Stimulated activated CD4-positive, alpha-beta T cell treated with anti-CD3 and anti-CD28 coated beads, TNF-alpha, amount 100 ng/mL, for 48 hours (primary cell): ENCODE measurements at places on chromosomes 2 and 18.

DNA sequence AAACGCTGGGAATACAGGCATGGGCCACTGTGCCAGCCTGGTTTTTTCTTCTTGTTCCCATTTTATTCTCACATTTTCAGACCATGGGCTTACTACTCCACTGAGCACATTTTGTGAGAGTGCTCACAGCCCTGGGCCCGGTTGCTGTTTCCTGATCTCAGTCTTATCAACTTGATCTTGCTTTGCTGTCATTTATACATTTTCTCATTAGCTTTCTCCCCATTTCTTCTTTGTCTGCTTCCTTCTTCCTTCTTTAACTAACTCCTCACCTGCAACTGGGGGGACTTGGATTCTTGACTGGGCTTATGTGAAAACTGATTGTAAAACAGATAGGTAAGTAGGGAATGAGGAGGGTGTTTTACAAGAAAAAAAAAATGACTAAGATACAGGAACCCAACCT lies 117.3 kb downstream of the PLB1 start:
- no peak for DNase-seq

DNA sequence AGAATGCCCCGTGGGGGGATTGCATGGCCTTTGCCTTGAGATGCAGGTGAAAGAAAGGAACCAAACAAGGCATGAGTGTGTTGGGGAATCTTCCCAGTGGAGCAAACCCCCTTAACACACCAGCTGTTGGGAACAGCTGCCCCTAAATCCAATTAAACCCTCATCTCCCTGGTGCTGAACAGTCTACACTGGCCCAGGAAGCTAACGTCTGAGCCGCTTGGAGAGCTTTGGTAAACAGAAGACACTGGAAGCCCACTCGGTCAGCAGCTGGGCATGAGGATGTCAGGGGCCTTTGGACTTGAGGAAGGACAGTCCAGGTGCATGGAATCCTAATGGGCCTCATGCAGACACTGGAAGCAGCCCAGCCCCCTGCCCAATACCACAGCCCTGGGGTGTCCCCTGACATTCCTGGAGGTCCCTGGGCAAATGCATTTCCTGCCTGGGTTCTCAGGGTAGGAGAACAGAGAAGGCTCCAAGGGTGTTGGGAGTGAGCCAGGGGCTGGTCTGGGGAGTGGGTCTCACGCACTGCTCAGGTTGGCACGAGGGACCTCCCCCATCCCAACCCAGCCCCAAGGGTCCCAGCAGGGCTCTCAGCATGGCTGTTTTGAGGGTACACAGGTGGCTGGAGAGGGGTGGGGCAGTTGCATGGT lies 37.7 kb downstream of the GBX2 start:
- DNase-seq, result no peak

- no peak for DNase-seq
Observed at GRCh38 chr18:26470011-26470637, 78.2 kb downstream of the KCTD1 start.

DNA sequence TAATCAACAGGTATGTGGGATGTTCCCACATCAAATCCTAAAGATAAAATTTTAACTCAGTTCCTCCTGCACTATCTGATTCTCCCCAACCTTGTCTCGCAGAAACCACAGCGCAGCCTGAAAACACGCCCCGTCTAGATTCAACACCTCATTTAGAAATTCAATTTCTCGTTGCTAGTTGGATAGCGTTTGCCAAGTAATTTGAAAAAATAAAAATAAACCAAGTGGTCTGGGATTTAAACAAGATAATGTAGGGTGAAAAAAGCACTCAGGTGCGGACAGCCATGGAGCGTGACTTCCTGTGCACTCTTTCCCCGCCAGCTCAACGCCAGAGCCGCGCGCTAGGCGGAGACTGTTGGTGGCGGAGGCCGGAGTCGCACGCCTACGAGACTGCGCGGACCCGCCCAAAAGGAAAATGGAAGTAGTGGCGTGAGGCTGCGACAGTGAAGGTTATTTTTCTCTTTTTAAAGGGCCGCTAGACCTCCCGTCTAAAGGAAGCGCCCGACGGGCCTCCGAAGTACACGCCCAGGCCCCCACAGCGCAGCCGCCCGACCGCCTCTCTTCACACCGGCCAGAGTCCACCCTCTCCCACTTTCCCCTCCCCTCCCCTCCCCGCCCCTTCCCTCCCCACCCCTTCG lies 615 bp upstream of the CCNT2 start:
- DNase-seq, result peak; percentile 77

- no peak for DNase-seq
Observed at GRCh38 chr18:10946058-10946457, 203.3 kb downstream of the PIEZO2 start.
